ENCODE measurements at places on chromosomes 12 and 14.

DNA sequence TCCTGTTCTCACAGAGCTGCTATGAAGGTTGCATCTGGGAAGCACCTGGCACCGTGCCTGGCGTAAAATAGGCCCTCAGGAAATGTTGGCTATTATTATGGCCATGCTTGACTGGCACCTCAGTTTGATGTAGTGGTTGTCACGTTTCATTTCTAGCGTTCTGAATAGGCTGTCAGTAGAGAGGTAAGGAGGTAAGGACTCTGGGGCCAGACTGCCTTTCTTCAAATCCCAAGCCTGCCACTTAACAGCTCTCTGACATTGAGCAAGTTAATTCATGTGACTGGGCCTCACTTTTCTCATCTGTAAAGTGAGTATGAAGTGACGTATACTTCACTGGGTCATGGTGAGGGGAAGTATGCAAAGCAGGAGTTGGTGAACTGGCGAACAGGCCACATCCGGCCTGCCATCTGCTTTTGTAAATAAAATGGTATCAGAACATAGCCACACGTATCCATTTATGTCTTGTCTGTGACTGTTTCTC is 196.2 kb downstream of the CACNA1C start:
- DNase-seq = no peak

- DNase-seq = no peak
These were observed 72.0 kb downstream of the FOS start for GRCh38 chr14:75350505-75351060.

- DNase-seq = no peak
These were observed 470.1 kb upstream of the NOVA1 start for GRCh38 chr14:27067961-27068360.

- DNase-seq = no peak
These were observed 109.4 kb upstream of the SSTR1 start for GRCh38 chr14:38098074-38098836.

DNA sequence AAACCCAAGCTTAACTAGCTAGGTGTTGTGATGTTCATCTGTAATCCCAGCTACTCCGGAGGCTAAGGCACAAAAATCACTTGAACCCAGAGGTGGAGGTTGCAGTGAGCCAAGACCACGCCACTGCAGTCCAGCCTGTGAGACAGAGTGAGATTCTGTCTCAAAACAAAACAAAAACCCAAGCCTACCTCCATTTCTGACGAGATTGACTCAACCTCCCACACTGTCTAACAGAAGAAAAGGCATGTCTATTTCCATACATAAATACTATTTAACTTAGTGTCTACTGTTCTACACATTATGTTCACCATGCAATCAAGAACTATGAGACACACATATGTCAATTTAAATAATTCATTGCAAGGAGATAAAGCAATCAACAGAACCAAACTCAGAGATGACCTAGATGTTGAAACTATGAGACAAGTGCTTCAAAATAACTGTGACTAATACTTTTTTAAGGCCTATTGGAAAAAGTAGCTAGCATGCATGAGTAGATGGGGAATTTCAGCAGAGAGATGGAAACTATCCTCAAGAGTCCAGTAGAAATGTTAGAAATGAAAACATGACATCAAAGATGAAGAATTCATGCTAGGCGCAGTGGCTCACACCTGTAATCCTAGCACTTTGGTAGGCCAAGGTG is 75.9 kb upstream of the DHRS4 start:
- no peak for DNase-seq

DNA sequence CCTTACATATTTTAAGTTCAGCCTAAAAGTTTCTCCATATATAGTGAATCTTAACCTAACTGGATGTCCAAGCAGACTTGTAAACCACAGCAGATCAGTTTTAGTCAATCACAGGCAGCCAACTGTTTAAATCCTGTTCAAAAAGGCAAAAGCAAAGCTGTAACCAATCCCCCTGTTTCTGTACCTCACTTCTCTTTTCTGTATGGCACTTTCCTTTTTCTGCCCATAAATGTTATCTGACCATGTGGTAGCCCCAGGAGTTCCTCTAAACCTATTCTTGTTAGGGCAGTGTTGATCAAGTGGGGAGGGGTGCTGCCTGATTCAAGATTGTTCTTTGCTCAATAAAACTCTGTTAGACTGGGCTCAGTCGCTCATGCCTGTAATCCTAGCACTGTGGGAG is 8.5 kb upstream of the DACT1 start:
- no peak for DNase-seq

- DNase-seq = no peak
These were observed 10.4 kb downstream of the ATG2B start for GRCh38 chr14:96352708-96353107.

DNA sequence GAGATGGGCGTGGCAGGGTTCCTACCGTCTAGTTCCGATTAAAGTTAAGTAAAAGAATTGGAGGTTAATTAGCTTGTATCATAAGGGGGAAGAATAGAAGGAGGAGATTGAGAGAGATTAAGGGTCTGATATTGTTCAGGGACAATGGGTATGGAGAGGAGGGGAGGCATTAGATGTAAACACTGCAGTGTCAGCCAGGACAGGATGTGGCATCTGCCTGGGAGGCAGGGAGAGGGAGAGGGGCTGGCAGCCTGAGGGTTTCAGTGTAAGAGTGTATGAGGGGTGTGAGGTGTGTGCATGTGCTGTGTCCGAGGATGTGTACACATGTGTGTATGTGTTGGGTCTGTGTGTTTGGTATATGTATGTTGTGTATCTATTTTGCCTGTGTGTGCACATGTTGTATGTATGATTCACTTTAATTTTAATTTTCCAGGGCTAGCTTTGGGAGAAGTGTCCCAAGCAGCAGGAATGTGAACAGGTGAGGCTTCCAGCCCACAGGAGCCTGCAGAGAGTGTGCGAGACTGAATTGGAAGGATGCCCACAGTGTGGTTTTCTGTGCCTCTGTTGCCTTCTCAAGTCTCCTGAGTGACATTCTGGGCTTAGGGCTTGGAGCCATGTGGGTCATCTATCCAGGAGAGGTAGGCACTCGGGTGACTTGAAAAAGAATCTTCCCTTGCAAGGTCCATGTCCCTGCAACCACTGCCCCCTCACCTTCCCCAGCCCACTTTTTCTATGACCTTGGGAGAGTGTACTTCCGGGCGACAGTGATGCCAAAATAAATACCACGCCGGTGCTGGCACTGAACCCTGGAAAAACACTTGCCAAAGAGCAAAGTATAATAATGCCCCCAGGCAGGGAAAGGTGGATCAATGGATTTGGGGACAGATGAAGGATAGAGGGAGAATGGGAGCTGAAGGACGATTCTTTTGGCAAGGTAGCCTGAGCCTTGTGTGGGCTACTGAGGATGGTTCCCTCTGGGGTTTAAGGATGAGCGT is 36.8 kb upstream of the DCD start:
- DNase-seq = no peak

GRCh38 chr12:104505095-104505818 is 48.5 kb downstream of the CHST11 start:
- DNase-seq = no peak

DNA sequence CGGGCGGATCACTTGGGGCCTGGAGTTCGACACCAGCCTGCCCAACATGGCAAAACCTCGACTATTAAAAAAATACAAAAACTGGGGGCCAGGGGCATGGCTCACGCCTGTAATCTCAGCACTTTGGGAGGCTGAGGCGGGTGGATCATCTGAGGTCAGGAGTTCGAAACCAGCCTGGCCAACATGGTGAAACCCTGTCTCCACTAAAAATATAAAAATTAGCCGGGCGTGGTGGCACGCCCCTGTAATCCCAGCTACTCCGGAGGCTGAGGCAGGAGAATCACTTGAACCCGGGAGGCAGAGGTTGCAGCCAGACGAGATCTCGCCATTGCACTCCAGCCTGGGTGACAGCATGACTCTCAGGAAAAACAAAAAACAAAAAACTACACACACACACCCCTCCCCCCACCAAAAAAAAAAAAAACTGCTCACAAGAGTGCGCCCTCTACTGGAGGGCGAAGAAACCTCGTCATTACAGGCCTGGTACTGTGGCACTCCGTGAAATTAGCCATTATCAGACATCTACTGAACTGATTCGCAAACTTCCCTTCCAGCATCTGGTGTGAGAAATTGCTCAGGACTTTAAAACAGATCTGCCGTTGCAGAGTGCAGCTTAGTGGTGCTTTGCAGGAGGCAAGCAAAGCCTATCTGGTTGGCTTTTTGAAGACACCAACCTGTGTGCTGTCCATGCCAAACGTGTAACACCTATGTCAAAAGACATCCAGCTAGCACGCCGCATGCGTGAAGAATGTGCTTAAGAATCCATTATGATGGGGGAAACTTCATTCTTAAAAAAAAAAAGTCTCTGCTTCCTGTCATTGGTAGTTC is 7.7 kb downstream of the PPP1R3E start:
- DNase-seq = peak; percentile 40

- DNase-seq = no peak
These were observed 7.6 kb upstream of the ZNF410 start for GRCh38 chr14:73879027-73879426.

- no peak for DNase-seq
These were observed 1.1 kb downstream of the PDE3A start for GRCh38 chr12:20369305-20370013.

DNA sequence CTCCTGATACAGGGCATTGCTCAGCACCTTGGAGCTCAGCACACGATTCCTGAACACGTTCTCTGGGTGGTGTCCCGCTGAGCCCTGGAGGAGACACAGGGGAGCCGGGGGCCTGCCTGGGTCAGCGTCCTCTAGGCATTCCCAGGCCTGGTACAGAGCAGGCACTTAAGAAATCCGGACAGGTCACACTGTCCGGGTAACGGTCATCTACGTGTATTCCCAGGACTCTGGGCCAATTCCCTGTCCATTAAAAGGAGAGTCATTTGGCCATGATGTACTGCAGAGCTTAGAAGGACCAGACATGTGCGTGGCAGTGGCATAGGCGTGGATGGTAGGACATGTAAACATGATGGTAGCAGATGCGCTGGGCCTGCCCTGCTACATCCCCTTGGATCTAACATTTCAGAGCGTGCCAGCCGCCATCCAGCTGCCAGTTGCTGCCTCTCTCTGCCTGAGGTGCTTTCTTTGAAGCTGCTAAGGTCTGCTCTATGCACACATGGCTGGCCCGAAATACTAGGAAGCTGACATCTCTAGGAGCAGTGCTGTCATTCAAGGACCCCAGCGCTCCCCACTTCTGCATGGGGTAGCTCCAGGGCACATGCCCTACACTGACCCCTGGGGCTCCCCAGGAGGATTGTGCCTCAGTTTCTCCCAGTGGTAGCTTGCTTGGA is 273.1 kb upstream of the RTL1 start:
- no peak for DNase-seq

DNA sequence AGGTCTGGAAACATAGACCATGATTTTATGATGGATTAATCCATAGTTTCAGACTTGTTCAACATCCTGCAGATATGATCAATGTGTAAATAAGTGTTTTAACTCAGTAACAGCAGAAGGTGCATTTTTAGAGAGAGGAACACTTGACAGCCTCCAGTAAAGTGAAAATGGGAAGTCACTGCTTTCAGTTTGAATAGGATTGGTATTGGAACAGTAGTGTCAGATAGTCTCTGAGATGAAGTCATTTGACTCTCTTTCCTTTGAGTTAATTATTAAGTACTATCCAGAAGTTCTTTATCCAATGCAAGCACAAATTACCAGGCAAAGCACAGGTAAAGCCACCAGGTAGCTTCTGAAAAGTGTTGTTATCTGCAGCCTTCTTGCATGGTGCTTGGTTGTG is 14.5 kb upstream of the NAV3 start:
- no peak for DNase-seq

- DNase-seq = no peak
These were observed 3.5 kb upstream of the BAZ2A start for GRCh38 chr12:56633468-56634241.

GRCh38 chr12:5391653-5392052 is 40.3 kb upstream of the NTF3 start:
- DNase-seq = no peak

- DNase-seq = no peak
These were observed 15.2 kb upstream of the DLK1 start for GRCh38 chr14:100711493-100711892.

- no peak for DNase-seq
These were observed 29.4 kb upstream of the GPR68 start for GRCh38 chr14:91273885-91274273.

GRCh38 chr14:33566082-33566481 is 384.8 kb downstream of the EGLN3 start:
- no peak for DNase-seq

DNA sequence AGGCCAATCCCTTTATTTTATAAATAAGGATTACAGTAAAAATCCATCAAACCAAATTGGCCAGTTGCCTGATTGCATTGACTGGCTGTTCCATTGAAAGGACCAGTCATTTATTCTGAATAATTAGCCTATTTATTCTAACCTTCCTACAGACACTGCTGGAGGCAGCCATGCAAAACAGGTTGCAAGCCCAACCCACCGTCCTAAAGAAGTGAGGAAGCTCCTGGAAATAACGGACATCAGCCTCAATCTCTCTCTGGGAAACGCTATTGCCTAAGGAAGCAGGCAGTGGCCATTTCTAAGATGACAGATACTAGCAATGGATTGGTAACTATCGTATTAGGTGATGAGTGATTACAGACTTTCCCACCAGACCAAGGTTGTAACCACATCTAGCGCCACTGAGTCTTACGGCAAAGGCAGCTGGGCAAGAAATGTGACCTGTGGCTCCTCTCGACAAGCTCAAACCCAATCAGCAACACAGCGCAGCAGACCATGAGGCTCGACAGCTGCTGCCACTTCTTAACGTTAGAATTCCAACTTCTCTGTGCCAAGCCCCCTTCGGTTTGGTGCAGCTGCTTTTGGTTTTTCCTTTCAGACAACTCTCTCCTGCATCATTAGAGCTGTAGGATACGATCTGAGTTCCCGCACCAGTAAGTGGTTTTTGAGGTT is 134.2 kb downstream of the KCNK10 start:
- DNase-seq = no peak

- no peak for DNase-seq
These were observed 147.9 kb downstream of the PPFIA2 start for GRCh38 chr12:81610955-81611889.

- no peak for DNase-seq
These were observed 32.7 kb downstream of the RBM25 start for GRCh38 chr14:73091044-73091443.

- no peak for DNase-seq
These were observed 1537.1 kb upstream of the FLRT2 start for GRCh38 chr14:83992857-83993256.

DNA sequence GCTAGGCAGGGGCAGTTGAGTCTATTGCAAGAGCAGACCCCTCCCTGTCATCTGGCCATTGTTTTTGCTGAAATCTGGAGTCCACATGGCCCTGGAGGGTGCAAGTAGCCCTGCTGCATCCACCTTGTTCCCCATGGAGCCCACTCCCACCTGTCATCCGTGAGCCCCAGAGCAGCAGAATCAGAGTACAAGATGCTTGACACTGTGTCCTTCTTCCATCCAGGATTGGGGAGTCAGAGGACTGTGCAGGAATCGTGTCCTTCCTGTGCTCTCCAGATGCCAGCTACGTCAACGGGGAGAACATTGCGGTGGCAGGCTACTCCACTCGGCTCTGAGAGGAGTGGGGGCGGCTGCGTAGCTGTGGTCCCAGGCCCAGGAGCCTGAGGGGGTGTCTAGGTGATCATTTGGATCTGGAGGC is 8.8 kb downstream of the DHRS2 start:
- no peak for DNase-seq

All from stimulated activated CD4-positive, alpha-beta T cell treated with anti-CD3 and anti-CD28 coated beads, TNF-alpha, amount 100 ng/mL, for 24 hours (primary cell).